ENCODE measurements at places on chromosomes 4 and X. TPM values are rescaled to one million over a fixed set of nuclear protein-coding genes. Genes with fewer than 3 reads are reported as not detected.

MUC7 gene
- not detected for total RNA-seq

NALF2 gene
- total RNA-seq, result not detected

FHDC1 gene
- total RNA-seq, result 0.18 TPM

SSX3 gene
- total RNA-seq, result not detected

NPFFR2 gene
- total RNA-seq, result not detected

TMEM156 gene
- total RNA-seq, result 0.18 TPM

ARHGAP6 gene
- 8.7 TPM for total RNA-seq

MAGEB10 gene
- not detected for total RNA-seq

GYG2 gene
- total RNA-seq, result 11.4 TPM

PHOX2B gene
- total RNA-seq, result not detected

TSC22D3 gene
- 29.7 TPM for total RNA-seq

USP26 gene
- not detected for total RNA-seq

HPSE gene
- 0.83 TPM for total RNA-seq

NHSL2 gene
- 0.28 TPM for total RNA-seq

RASSF6 gene
- total RNA-seq, result under 0.01 TPM

ASB9 gene
- total RNA-seq, result 0.57 TPM

PPBP gene
- total RNA-seq, result not detected

SPANXC gene
- not detected for total RNA-seq

PDHA1 gene
- total RNA-seq, result 90.7 TPM

OCRL gene
- total RNA-seq, result 16.1 TPM

CXCL11 gene
- total RNA-seq, result 0.14 TPM

PLXNA3 gene
- 6.7 TPM for total RNA-seq

SAGE1 gene
- under 0.01 TPM for total RNA-seq

PCDH11X gene
- total RNA-seq, result not detected

MAEA gene
- total RNA-seq, result 40.1 TPM

FRMD7 gene
- total RNA-seq, result 0.09 TPM

DIPK2B gene
- not detected for total RNA-seq

NAP1L3 gene
- 2.9 TPM for total RNA-seq

CNGA1 gene
- not detected for total RNA-seq

FRMPD3 gene
- not detected for total RNA-seq

ARX gene
- total RNA-seq, result not detected

BEX1 gene
- total RNA-seq, result 0.92 TPM

XAGE5 gene
- not detected for total RNA-seq
